ENCODE measurements at places on chromosomes 1 and 21.

DNA sequence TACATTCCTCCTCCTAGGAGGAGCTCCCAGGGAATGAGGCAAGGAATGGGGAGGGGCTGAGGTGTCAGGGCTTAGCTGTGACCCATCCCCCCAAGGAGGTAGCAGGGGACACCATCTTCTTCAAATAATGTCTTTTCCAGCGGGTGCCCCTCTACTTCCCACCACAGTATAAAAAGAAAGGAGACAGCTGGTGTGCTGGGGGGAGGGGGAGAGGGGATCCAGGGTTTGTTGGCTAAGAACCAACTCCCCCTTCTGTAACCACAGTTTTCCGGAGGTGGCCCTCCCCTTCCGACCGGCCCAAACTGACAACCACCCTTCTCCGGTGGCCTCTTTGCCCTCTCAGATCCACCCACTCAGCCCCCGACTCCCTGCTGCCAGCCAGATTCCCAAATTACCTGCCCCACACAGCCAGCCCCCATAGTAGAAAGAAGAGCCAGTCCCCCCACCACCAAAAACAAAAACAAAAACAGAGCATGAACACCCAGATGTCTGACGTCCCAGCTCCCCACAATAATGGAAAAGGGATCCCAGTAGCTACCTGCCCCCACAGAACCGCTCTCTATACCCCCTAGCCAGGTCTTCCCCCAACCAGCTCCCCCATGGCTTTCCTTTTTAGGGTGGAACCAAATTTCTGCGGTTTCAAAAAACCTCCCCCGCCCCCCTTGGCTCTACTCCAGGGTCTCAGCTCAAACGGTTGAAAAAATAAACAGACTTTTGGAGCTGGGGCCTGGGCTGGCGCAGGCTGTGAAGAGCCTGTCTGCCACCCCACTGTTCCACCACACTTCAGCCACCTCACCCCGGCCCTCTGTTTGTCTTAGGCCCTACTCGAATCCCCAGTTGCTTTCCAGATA is 2.1 kb downstream of the ARHGEF2 start:
- no peak for DNase-seq

DNA sequence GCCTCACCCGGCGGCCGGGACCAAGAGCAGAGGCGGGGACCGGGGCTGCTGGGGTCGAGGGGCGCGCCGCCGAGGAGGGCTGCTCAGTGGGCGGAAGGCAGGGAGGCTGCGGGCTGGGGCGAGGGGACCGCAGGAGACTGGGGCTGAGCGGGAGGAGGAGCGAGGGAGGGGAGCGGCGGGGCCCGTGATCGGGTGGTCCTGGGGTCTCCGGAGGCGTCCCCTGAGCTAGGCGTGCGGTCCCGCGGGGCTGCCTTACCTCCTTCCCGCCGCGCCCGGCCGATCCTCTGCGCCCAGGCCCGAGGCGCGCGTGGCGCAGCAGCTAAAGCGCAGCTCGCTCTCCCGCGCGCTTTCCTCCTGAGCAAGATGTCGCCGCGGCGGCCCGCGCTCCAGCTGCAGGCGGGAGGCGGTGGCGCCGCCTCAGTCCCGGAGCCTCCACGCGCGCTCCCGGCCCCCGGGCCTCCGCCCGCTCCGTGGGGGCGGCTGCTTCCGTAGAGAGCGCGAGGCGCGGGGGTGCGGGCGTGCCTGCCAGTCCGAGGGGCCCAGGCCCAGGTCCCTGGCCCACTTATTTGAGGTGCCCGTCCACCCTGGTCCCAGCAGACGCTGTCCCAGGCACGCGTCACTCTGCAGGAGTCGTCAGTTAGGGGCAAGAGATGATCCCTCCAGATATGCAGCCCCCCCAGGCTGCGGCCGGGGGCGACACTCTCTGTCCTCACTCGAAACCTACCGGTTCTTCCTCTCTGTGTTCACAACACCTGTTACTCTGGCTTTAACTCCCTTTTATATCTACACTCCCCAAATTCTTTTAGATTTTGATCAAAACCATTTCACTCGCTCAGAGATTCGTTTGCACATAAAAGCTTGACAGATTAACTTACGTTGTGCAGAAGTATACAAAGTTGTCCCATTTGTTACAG is at the start of gene CCSAP:
CCSAP (minus strand) TSS at position 392 of the 914 bp plus-strand sequence. CDS start 582 bp downstream, outside the sequence.
- DNase-seq: no peak

DNA sequence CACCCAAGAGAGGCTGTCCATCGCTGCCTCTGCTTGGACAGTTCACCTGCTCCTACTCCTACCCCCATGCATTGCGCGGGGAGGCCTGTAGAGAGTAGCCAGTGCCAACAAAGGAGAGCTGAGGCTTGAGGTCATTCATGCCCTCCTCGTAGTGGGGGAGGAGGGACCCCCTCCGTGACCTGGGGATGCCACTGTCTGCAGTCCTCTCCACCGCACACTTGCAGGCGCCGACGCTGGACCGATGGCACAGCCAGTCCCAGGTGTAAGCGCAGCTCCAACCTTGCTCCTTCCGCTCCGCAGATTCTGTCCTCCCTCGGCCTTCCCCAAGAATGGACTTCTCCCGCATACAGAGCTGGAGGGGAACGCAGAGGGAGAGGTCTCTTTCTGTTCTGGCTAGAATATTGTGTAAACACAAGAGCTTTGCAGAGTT is 672 bp upstream of the PHLDA3 start:
- DNase-seq: no peak

GRCh38 chr1:116817582-116818064 is 63.4 kb downstream of the CD2 start:
- DNase-seq: peak; percentile 64

- no peak for DNase-seq
Measured at GRCh38 chr1:104648269-104648691, 898.6 kb downstream of the AMY1C start.

DNA sequence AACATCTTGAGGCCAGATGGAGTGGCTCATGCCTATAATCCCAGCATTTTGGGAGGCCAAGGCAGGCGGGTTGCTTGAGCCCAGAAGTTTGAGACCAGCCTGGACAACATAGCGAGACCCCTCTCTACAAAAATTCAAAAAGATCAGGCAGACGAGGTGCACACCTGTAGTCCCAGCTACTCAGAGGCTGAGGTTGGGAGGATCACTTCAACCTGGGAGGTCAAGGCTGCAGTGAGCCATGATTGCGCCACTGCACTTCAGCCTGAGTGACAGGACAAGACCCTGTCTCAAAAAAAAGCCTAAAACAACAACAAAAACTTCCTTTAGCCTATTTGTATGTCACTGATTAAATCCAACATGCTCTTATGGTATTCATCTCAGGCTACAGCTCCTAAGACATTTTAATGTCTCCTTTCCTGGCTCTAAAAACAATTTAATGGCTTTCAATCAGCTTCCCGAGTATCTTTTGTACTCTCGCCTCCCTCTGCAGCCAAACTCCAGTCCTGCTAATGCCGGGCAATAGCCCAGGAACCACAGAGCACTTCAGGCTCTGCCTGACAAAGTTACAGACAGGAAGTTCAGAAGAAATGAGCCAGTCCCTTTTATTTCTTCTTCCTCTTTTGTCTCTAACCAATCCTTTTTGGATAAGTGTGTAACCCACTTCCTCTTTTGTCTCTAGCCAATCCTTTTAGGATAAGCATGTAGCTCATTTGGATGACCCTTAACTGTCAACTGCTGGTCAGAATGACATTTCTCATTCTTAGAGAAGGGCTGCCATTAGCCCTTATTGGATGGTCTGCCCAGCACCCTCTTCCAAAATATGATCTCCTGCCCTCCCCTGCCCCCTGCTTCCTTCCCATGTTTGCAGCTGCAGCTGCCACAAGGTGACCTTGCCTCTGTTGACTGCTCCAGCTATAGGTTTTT is 6.6 kb upstream of the DOP1B start:
- DNase-seq: no peak

GRCh38 chr1:86500714-86501113 is 32.0 kb downstream of the CLCA1 start:
- DNase-seq: no peak

DNA sequence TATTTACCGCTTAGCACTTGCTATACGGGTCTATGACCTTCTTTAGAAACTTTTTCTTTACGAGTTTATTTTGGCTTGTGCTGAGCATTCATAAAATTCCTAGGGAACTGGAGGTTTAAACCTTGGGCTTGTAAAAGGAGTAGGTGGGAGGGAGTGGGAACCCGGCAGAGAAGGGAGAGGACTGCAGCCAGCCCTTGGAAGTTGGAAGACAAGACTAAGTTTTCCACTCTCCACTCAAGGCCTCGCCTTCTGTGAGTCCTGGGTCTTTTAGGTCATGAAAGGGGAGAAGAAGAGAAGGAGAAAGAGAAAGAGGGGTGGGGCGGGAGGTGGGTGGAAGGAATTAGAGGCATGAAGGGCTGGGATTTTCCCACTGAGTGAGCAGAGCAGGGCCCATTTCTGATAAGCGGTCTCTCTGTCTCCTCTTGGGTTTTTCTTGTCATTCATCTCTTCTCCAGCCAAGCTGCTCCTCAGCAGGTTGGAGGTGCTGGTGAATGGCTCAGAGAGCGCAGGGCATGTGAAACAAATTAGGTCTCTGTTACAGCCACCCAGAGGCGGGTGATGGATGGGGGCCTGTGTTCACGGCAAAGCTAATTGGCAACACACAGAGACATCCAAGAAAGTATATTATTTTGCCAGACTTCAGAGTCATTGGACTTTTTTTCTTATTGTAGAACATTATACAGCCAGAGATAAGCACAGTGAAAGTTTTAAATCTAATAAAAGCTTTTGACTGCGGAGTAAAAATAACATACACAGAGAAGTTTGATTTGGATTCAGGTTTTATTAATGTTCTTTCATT is 247.3 kb downstream of the FOXD2 start:
- DNase-seq: no peak

GRCh38 chr1:232786845-232787455 is 18.3 kb upstream of the MAP10 start:
- DNase-seq: no peak

DNA sequence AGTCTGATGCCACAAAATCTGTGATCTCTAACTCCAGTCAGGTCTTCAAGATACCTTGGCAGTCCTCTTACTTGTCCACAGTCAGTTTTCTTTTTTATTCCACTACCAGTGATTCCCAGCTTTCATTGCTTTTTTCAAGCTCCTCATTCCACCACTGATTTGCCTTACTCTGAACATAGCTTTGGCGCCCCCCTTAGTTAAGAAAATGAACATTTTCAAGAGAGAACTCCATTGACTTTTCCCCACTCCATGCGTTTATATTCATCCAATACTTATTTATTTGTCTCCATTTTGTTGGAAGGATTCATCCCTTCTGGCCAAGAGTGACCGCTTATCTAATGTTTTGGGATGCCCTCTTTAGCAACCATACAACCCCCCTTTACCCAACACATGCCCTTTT is 33.9 kb upstream of the IPO9 start:
- no peak for DNase-seq

GRCh38 chr1:14546416-14546815 is 52.1 kb upstream of the KAZN start:
- DNase-seq: no peak

- DNase-seq: no peak
Measured at GRCh38 chr1:111404588-111404987, 22.9 kb downstream of the OVGP1 start.

DNA sequence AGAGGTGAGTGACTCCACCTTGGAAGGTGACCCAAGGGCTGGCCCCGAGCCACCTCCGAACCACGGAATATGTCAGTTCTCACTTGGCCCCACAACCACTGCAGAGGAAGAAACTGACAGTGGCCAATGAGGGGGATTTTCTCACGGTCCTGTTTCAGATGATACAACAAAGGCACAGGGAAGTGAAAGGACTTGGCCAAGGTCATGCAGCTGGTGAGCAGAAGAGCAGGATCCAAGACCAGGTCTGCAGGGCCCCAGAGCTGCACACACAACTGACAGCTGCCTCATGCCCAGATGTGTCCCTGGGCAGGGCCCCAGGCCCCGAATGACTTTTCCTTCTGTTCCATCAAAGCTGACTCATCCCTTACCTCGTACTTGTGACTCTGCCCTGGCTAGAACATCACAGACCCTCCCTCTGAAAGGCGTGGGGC is 25.8 kb upstream of the EVA1B start:
- DNase-seq: no peak

- DNase-seq: no peak
Measured at GRCh38 chr1:54493608-54494007, 54.4 kb upstream of the ACOT11 start.

DNA sequence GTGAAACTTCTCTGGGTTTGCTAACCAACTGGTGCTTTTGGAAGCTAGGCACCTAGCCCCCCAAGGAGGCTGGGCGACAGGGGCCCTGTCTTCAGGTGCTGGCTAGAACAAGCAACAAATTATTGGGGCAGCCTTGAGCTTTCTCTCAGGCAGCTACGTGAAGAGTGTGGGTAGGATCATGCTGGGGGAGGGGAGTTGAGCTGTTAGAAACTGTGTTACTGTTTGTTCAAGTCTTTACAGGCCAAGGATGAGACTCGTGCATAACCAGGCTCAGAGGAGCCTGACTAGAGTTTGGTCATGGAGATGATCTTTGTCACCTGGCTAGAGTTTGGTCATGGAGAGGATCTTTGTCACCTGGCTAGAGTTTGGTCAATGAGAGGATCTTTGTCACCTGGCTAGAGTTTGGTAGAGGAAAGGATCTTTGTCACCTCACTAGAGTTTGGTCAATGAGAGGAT is 12.6 kb upstream of the SCCPDH start:
- DNase-seq: no peak
